Activated T-cell treated with anti-CD3 and anti-CD28 coated beads, Interleukin-2, amount 50 U/mL, for 48 hours (primary cell): ENCODE measurements at places on chromosomes 1 and 21.
A peak's percentile ranks its signal among the peaks of the same experiment; 100 is the strongest.

DNA sequence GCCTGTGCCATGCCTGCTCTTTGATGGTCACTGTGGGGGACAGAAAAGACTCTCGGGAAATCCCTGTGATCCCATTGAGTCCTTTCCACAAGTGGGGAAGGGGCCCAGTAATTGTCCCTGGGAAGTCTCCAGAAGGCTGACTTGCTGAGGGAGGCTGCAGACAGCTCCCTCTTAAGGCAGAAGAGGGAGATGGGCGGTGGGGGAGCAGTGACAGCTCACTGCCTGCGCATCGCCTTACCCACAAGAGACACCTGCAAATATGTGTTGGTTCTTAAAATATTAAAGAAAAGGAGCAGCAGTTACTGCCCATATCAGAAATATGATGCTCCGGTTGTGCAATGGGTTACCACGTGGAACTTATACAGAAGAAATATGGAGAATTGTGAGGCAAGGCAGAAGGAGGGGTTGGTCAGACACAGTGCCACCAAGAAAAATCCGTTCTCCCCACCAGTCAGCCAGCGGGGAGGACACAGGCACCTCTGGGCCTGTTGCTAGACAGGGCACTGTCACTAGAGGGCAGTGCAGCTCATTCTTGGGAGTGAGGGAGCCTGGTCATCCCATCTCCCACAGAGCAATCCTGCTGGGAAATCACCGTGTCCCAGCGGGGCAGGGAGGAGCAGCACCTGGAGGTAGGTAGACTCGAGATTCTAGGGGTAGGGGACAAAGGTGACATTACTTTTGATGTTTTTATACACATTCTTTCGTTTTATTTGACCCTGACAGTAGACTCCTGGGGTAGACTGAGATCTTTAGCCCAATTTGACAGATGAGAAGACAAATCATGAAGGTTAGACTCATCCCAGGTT lies 6.9 kb upstream of the CAMK1G start:
- peak; percentile 83 for DNase-seq

GRCh38 chr1:241330619-241331327 lies 26.2 kb downstream of the RGS7 start:
- DNase-seq, result no peak

DNA sequence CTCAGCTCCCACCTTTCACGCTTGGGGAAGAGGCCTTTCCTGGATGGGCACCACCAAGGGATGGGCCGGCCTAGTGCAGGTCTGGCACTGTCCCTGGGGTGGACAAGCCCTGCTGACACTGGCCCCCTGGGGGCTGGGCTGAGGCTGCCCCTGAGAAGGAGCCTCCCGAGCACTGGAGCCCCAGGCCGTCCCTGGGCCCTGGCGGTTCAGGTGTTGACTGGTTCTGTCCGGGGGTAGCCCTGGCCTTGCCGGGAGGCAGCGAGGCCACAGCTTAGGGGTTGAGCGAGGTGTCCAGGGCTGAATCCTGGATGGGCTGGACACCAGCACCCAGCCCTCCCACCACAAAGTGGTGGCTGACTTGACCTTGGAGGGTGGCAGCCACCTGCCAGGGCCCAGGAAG lies 49.7 kb upstream of the ACTRT2 start:
- no peak for DNase-seq

GRCh38 chr1:47788761-47789160 lies 208.4 kb downstream of the TRABD2B start:
- no peak for DNase-seq

GRCh38 chr1:216896146-216896545 lies 172.9 kb upstream of the ESRRG start:
- no peak for DNase-seq

GRCh38 chr21:45970674-45971615 lies 10.6 kb upstream of the COL6A1 start:
- DNase-seq, result peak; percentile 73

DNA sequence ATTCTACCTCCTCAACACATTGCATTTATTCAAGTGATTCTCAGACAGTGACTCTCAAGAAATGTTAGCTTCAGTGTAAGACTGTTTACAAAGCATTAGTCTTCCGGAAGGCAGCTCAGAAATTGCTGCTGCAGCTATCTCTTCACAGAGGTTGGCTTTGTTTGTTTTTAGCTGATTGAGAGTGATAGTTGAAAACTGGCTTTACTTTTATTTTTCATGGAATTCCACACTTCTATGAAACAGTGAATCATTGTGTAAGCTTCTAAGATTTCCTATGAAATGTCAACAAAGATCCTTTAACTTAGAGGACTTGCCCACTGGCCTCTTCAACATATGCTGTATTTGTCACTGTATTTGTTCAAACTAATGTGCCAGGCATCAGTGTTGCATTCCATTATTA lies 121.3 kb downstream of the TNNI3K start:
- DNase-seq, result no peak

GRCh38 chr1:89667691-89668090 lies 34.8 kb downstream of the LRRC8C start:
- DNase-seq, result no peak

GRCh38 chr1:19635646-19636045 lies 8.5 kb upstream of the NBL1 start:
- DNase-seq, result no peak

- no peak for DNase-seq
These were observed 107.9 kb upstream of the ZP4 start for GRCh38 chr1:237998581-237998980.

- no peak for DNase-seq
These were observed 39.4 kb upstream of the CAMK1G start for GRCh38 chr1:209544098-209544497.

DNA sequence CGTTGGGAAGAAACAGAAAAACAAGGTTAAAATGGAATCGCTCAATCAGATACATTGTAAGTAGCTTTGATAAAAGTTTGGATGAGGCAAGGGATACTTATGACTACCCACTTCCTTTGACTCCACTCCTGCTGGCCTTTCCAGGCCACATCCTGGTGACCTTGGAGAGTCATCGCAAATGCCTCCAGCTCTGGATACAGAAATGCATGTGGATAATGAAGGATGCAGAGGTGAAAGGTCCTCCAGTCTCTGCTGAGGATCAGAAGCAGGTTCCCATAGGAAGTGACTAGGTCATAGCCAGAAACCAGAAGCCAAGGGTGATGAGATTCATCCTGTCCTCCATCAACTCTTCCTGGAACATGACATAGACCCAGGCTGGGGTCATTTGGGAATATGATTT lies 6.2 kb upstream of the CAMK1G start:
- DNase-seq, result no peak

DNA sequence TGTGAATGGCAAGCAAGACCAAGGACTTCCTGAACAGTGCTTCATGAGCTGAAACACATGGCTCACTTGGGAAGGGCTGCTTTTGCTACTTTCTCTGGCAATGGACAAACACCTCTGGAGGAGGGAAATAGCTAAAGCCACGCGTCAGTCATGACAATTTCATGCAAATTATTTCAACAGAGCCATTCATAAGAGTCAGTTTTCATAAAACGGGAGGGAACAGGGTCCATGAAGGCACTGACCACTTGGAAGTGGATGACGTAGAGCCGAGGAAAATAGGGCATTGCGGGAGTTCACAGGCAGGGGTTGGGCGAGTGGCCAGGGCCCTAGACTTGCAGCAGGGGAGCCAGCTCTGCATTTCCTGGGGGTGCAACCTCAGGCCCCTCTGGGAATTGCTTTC lies 43.9 kb downstream of the SDC3 start:
- no peak for DNase-seq

- no peak for DNase-seq
These were observed 31.5 kb downstream of the TRAPPC10 start for GRCh38 chr21:44043613-44044012.

DNA sequence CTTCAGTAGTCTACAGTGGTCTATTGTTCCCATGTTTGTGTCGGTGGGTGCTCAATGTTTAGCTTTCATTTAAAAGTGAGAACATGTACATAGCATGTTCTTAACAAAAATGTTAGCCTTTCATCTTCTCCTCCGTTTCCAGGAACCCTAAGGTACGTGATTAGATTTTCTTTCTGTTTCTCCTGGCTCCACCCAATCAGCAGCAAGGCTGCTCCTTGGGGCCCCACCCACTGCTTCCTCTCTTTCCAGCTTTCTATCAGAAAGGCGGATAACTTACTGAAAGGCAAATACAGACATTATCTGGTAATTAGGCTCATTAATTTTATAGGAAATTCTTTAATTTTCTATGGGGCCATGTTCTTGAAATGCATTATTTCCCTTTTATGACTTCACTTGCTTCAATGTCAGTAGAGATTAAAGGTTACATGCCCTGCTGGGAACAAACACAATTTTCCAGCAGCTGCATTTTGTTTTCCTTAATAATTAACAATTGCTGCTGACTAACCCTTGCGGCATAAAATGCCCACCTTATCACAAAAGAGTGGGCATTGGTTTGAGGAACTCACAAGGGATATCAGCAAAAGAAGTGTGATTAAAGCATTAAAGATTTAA lies 324.9 kb upstream of the SNX7 start:
- no peak for DNase-seq

DNA sequence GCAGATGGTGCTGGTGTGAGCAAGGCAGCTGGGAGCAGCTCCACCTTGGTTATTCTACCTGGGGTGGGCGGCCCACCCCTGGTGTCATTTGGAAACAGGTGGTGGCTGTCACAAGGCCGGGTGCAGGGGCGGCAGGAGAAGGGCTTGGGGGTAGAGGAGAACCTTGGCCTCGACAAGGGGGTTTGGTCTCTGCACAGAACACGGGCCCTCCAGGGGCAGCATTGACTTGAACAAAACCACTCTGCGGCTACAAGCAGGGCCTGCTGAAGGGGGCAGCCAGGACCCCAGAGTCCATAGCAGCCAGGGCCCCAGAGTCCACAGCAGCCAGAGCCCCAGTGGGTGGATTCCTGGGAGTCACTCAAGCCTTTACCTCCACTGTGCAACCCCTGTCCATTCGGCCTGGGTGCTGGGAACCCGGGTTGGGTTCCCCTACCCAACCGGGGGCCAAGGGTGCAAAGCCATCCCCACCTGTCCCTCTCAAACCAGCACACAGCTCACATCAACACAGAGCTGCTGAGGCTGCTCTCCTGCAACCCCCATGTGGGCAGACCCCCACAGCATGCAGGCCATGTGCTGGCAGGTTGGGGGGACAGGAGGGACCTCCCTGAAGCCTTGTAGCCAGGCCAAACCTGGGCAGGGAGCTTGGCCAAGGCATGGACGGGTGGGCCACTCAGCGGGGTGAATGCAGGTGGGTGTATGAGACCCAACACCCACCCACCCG lies 7.7 kb downstream of the TRIM11 start:
- no peak for DNase-seq

DNA sequence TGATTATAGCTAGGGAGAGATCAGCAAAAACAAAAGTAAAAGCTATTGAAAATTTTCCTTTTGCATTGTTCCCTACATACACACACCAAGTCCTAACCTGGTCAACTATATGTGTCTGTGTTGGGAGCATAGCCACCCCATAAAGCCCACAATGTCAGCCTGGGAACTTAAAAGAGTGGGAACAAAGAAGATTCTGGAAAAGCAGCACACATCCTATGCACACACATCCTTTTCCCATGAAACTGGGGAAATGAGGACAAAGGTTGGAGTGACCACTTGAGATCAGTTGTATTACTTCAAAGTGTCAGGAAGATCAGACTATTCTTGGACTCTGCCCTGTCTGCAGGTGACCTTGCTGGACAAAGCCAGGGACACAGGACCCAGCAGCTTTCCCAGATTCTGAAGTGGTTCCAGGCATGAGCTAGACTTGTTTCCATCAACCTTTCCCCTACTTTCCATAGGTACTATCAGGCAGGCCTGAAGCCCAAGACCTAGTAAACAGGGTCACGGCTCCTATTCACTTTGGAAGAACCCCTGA lies 15.9 kb downstream of the TXNIP start:
- DNase-seq, result no peak

GRCh38 chr1:156864796-156865195 lies 4.1 kb downstream of the NTRK1 start:
- no peak for DNase-seq

DNA sequence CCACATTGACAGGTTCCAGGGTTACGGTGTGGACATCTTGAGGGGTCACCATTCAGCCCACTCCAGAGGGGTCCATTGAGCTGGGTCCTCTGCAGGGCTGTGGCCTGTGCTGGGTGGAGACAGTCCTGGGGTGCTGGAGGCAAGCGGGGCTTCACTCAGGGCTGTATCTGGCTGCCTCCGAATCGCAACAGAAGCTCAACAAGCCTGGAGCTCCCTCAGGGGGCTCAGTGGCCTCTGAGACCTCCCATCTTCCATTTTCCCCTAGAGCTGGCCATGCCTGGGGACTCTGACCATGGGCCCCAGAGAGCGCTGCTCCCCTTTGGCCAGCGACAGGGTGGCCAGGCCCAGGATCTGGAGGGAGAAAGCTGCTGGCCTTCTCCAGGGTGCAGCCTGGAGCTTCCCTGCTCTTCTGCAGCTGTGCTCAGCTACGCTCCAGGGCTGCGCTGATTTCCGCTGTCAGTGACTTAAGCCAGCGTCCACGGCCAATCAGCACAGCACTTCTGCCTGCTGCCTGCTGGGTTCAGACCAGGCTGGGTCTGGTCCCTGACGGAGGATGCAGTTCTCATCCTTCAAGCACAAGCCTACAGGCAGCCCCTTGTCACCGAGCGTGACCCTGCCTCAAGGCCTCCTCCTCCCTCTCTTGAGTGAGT lies 45.0 kb upstream of the ADARB1 start:
- DNase-seq, result no peak

- DNase-seq, result no peak
These were observed 154.2 kb downstream of the ZP4 start for GRCh38 chr1:237736372-237737029.

DNA sequence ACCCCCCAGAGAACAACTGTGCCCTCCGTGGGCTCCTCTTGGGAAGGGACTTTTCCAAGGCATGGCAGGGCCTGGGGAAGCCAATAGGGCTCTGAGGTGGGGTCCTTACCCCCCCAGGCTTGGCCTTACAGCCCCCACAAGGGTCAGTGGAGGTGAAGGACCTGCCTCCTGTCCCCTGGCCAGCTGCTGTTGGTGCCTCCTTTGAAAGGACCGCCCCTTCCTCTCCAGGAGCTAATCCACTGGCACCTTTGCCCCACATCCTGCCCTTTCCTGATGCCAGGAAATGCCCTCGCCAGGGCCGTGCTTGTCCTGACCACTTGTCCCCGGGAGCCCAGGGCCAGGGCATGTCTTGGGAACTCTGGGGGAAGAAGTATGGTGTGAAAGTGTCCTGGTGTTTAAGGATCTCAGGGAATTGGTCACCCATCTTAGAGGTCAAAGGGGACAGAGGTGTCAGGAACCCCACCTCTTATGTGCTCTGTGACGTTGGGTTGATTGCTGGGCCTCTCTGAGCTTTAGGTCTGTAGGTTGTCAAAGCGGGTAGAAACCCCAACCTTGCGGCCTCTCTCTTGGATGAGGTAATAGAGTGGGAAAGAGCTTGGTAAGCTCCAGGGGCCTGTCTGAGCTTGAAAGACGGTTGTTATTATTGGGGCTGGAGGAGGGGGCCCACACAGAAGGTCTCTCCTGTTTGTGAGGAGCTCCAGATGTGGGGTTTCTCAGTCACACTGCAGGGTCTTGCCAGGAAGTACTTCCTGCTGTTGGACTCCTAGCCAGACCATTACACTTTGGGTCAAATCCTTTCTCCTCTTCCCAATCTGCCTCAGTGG lies 2.8 kb downstream of the KCNQ4 start:
- DNase-seq, result no peak

DNA sequence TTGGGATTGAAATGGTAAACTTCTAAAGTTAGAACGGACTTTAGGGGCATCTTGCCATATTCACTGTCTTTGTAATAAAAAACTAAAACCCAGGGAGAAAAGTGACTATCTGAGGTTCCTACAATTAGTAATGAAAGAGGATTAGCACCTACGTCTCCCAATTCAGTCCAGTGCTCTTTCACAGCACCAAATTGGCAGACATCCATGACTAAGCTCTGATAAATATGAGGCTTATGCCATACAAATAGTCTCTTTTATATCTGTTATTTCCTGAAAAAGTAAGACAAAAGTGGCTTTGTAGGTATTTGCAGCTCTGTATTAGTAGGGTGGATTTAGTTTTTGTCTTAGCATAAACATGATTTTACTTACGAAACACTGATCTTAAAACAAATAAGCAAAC lies 315.0 kb upstream of the NRIP1 start:
- DNase-seq, result no peak
